GM13977 (cell line): ENCODE measurements at places on chromosomes 7 and 10.

GRCh38 chr10:114346176-114347031, 57.9 kb downstream of the AFAP1L2 start:
- DNase-seq, result no peak

DNA sequence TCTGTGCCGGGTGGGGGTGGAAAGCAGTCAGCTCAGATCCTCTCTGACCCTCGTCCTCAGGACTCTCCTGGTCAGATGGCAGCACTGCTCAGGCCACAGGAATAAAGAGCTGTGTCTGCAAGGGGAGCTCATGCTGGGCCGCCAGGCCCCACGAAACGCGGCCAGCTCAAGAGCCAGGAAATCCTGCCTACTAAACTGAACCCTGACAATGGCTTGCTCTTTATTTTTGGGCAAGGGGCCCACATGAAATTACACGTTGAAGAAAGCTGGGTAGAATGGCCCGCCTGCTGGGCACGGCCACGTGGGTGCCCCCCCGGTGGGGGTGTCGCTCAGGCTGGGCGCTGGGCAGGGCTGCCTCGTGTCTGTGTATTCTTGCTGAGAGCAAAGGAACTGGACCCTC, 103.0 kb downstream of the ITIH5 start:
- DNase-seq, result no peak

DNA sequence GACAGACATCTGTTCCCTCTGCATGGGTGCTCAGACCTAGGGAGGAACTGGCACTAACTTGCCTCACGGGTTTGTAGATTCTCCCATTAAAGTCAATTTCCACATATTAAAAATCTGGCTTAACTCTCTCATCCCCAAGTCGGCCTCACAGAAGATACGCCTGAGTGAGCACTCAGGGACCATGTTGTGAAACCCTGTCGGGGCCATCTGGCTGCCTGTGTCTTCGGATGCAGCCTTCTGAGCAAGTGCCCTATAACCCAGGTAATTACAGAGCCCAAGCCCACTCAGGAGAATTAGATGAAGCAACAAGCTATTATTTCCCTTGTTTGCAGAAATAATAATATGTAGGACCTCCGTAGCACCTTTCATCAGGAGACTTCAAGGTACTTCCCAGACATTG, 219.3 kb upstream of the GLI3 start:
- no peak for DNase-seq

DNA sequence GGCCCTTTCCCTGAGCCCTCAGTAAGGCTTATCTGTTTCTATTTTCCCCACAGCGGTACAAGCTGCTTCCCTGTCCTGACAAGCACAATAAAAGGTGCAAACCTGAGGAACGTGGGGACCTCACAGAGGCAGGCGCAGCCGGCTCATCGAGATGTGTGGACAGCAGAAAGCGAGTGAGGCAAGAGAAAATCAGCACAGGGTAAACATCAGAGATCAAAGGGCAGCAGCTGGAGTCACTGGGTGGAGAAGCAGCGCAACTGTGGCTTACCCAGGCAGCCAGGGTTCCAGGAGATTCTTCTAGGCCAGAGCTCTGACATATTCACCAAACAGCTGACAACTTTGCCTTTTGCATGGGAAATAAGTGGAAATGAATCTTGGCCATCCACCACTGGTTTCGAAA, 212.6 kb downstream of the WDR11 start:
- DNase-seq, result no peak

GRCh38 chr7:134505856-134506255, 21.5 kb upstream of the AKR1B10 start:
- DNase-seq, result no peak

DNA sequence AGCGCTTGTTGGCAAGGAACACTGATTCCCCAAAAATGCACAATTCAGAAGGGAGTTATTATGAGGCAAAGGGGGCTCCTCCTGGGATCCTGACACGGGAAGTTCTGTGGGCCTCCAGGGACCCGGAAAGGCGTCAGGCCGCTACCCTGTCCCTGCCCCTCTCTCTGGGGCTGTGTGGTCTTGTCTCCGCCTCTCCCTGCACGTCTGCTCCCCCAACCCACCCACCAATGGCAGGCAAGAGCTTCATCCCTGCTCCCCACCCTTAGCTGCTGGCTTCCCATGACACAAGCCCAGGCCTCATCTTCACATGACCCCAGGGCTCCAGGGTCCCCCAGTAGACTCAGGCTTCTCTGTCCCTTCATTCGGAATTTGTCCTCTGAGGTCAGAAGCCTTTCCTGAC, 31.0 kb upstream of the ADRB1 start:
- DNase-seq, result no peak

DNA sequence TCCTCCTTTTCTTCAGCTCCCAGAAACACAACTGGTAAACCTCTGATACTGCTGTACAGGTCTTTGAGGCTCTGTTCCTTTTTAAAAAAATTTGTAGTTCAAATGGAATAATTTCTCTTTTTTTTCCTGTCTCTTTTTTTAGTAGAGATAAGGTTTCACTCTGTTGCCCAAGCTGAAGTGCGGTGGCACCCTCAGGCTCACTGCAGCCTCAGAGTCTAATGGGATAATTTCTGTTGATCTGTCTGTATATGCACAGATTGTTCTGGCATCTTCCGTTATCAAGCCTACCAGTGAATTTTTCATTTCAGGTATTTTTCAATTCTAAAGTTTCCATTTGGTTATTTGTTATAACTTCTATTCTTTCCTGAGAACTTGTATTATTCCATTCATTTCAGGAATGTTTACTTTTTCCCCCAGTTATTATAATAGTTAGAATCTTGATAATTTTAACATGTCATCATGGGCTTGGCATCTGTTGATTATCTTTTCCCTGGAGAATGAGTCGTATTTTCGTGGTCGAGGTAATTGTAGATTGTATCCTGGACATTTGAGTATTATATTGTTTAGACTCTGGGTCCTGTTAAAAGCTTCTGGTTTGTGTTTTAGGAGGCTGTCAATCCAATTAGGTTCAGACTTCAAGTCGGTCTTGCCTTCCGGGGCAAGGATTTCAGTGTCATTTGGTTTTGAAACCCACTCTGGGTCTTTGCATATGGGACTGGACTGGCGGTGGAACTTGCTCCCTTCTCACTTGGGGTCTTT, 24.5 kb downstream of the CRCP start:
- DNase-seq, result no peak

- DNase-seq, result no peak
Observed at GRCh38 chr7:43302773-43303460, 190.5 kb downstream of the HECW1 start.

GRCh38 chr7:139118805-139119485, 9.4 kb upstream of the ZC3HAV1 start:
- DNase-seq, result peak; percentile 46

- peak; percentile 30 for DNase-seq
Observed at GRCh38 chr7:22357311-22358175, 589 bp upstream of the RAPGEF5 start.

- DNase-seq, result no peak
Observed at GRCh38 chr7:138948403-138948802, 32.8 kb downstream of the KIAA1549 start.

DNA sequence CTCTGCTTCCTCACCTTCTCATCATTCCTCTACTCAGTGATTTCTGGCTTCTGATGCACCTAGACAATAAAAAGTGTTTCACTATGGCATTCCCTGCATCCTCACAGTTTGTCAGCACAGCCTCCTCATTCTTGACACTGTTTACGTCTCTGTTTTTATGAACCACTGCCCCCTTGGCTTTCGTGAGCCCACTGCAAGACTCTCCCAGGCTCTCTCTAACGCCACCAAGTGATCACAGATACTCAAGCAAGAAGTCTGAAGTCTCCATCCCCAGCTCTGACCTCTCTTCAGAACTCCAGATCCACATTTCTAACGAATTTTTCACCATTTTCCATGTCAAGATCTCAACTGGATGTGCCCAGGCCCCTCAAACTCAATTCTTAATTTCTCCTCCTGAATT, 8.9 kb downstream of the SLC16A9 start:
- no peak for DNase-seq

GRCh38 chr10:8102708-8103401, 48.4 kb downstream of the GATA3 start:
- peak; percentile 68 for DNase-seq

DNA sequence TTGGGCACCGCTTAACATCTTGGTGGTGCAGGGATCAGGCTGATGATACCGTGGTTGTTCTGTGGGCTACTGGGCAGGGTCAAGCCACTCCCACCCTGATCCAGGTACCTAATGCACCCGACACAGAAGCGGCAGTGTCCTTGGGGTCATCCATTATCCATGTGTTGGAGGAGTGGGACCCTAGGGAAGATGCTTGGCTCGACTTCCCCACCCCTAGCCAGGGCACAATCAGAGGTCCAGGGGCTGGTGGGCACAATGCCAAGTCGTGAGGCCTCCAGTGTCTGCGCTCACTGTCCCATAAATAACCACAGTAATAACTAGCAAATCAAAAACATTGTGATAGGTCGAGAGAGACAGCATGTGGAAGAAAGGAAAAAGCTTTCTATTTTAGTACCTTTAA, 37.7 kb downstream of the HTRA1 start:
- no peak for DNase-seq

- no peak for DNase-seq
Observed at GRCh38 chr10:57822965-57823364, 444.7 kb downstream of the IPMK start.

- no peak for DNase-seq
Observed at GRCh38 chr10:99341860-99342490, 12.8 kb downstream of the CNNM1 start.

- no peak for DNase-seq
Observed at GRCh38 chr7:135448753-135449152, 61.1 kb downstream of the CNOT4 start.

DNA sequence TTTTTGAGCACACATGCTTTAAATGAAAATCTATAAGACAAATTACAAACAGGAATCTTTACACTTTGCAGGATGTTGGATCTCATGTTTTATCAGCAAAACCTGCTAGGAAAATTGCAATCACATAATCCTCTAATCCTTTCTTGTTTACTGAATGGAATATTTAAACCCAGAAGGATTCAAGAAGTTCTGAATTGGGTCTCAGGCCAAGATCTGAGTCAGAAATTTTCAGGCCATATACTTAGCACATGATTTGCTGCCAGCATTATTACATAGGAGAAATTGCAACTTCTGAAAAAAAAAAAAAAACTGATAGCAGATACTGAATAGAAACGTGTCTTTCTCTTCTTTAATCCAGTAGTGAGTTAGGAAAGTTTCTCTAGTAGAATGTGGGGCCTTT, 1005.3 kb upstream of the POT1 start:
- DNase-seq, result no peak

DNA sequence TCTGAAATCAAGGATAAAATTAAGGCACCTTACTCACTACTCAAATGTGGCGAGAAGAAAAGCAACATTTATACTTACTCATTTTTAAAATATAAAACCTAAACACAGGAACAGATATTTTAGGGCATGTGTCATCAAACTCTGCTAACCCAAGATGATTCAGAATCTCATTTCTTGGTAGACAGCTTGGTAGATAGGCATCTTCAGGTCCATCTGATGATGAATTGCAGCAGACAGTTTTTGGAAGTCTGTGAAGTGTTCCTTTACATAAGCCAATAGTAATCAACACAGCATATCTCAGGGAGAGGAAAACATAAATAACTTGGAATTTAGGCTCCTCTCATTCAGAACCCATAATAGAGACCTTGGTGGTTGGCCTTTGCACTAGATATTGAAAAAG, 3.4 kb downstream of the HIPK2 start:
- DNase-seq, result no peak

- no peak for DNase-seq
Observed at GRCh38 chr7:36523371-36524101, 133.9 kb downstream of the ANLN start.

GRCh38 chr7:131294553-131294952, 33.1 kb upstream of the MKLN1 start:
- DNase-seq, result no peak

- DNase-seq, result no peak
Observed at GRCh38 chr10:125575843-125576242, 107.1 kb downstream of the TEX36 start.

GRCh38 chr7:74371381-74372341, 82.0 kb upstream of the GTF2IRD1 start:
- DNase-seq, result no peak

DNA sequence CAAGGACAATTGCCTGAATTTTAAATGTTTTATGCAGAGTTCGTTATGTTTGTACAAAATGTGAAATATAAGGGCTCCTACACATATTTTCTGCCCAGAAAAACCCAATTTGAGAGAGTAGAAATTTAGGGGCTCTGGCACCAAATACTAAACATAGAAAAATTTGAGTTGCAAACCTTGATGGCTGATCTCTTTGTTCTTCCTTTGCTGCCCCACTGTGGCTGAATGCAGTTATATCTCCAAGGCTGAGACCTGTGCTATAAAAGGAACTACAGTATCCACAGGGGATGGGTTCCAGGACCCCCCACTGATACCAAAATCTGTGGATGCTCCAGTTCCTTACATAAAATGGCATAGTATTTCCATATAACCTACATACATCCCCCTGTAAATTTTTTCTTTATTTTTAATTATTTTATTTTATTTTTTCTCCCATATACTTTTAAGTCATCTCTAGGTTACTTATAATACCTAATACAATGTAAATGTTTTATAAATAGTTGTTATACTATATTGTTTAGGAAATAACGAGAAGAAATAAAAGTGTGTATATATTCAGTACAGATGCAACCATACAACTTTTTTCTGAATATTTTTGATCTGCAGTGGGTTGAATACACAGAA, 22.5 kb downstream of the CFAP43 start:
- DNase-seq, result peak; percentile 48

- DNase-seq, result peak; percentile 53
Observed at GRCh38 chr10:46255801-46256747, 30.7 kb upstream of the ANTXRL start.

- DNase-seq, result no peak
Observed at GRCh38 chr10:123970207-123970926, 78.8 kb upstream of the CPXM2 start.

DNA sequence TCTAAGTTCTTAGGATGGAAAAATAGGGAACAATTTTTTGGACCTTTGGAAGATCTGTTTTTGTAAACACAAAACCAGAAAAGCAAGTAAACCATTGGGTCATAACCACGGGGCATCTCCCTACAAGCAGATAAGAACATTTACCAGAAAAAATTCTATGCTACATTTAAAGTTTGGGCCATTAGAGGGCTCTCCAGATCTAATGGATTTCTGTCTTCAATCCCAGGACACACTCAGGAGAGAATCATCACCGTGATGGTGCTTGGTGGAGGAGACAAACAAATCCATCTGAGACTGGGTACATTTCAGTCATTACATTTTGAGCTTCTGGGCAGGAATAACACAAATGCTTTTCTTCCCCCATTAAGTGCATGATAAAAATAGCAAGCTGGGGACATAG, 178.4 kb upstream of the TARP start:
- DNase-seq, result peak; percentile 18

- DNase-seq, result no peak
Observed at GRCh38 chr10:35327790-35328403, 8.4 kb upstream of the CCNY start.
